ENCODE measurements at places on chromosomes 1 and 21. TPM values are rescaled to one million over a fixed set of nuclear protein-coding genes. Genes with fewer than 3 reads are reported as not detected.

CHD5 gene
- total RNA-seq = 0.25 TPM

SPRR2A gene
- total RNA-seq = not detected

PDZK1 gene
- 0.97 TPM for total RNA-seq

RPE65 gene
- not detected for total RNA-seq

AMY1B gene
- not detected for total RNA-seq

RYR2 gene
- not detected for total RNA-seq

SLAMF1 gene
- not detected for total RNA-seq

AVPR1B gene
- total RNA-seq = not detected

OPRD1 gene
- total RNA-seq = not detected

VWA5B1 gene
- not detected for total RNA-seq

PRKAA2 gene
- total RNA-seq = 0.76 TPM

RPS6KC1 gene
- total RNA-seq = 16.4 TPM

PRDM16 gene
- total RNA-seq = not detected

WDR64 gene
- not detected for total RNA-seq

DCST2 gene
- not detected for total RNA-seq

OR10J1 gene
- total RNA-seq = not detected

OR6K2 gene
- not detected for total RNA-seq

PSRC1 gene
- total RNA-seq = 20.5 TPM

SGIP1 gene
- total RNA-seq = 2.1 TPM

PIGM gene
- 5.5 TPM for total RNA-seq

ZNF644 gene
- total RNA-seq = 36.9 TPM
